Activated CD8-positive, alpha-beta T cell treated with anti-CD3 and anti-CD28 coated beads for 36 hours (primary cell): ENCODE measurements at places on chromosomes 11 and 22.
A peak's percentile ranks its signal among the peaks of the same experiment; 100 is the strongest.

- no peak for DNase-seq
These were observed 7.1 kb downstream of the PLAAT4 start for GRCh38 chr11:63543711-63544110.

DNA sequence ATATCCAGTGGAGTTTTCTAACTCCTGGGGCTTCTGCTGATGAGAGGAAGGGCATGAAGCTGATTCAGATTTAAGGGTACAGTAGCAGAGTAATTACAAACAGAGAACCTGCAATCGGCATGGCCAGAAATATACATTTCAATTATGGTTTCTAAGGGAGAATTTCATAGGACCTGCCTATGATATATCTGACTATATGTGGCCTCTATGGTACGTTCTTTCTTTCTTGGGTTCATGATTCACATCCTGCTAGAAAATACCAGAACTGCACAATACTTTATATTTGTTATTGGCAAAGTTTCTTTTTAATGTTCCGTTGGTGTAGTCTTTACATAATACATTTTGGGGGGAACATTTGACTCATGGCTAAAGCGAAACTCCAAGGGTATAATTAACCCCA, 63.1 kb upstream of the TTC12 start:
- no peak for DNase-seq

- no peak for DNase-seq
These were observed 54.3 kb downstream of the ST14 start for GRCh38 chr11:130213979-130214281.

- DNase-seq: peak; percentile 94
These were observed 81.7 kb upstream of the PRR5 start for GRCh38 chr22:44620129-44620840.

DNA sequence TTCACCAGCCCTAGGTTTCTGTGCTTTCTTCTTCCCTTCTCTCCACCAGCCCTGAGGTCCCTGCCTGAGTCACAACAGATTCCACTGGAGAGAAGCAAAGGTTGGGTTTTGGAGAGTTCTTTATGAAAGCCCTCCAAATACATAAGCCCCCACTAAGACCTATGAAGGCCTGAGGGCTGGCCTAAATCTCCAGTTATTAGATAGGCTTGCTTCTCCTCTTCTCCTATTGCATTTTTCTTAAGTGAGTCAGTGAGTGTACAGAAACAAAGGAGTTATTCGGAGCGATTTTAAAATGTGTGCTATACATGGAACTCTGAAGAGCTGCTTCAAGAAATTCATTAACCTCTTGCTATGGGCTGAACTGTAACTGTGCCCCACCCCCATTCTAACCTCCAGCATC, 1057.3 kb downstream of the OPCML start:
- no peak for DNase-seq

GRCh38 chr22:44108806-44109385, 71.8 kb upstream of the PARVG start:
- DNase-seq: no peak

DNA sequence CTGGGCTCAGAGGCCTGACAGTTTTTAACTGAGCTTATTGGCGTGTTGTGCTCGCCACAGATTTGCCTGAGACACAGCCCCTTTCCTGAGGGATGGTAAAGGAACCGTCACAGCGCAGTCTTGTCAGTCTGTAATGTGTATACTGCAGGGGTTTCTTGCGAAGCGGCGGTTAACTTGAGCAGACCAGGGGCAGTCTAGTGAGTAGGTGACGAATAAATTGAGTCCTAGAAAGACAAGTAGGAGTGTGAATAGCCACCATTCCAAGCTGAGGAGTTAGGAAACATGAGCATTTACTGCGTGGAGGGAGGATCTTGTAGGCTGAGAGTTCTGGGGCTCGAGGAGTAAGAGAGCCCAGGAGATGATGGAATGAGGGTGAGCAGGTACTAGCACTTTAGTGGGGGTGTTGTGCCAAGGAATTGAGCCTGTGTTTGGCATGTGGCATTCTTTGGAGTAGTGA, 1.4 kb downstream of the MED15 start:
- DNase-seq: no peak

DNA sequence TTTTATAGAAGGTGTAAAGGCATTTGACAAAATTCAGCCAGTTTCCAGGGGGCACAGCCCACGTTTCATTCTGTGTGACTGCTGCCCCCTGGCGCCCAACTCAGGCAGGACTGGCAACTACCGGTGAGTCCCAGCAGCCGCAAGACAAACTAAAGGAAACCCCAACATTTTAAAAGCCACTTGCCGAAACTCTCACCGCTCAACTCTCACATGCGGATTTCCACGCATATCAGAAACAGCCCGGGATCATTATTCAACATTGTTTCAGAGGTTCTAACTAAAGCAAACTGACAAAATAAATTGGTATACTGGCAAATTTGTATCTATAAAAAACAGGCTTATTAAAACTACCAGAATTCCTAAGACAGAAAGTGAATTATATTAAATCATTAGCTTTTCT, 48.2 kb downstream of the MORC2 start:
- peak; percentile 93 for DNase-seq

GRCh38 chr11:36019722-36020121, 75.9 kb downstream of the LDLRAD3 start:
- DNase-seq: no peak

- peak; percentile 61 for DNase-seq
These were observed 3.6 kb downstream of the NEAT1 start for GRCh38 chr11:65425971-65426838.

- DNase-seq: no peak
These were observed 30.9 kb upstream of the BAIAP2L2 start for GRCh38 chr22:38141217-38141973.

DNA sequence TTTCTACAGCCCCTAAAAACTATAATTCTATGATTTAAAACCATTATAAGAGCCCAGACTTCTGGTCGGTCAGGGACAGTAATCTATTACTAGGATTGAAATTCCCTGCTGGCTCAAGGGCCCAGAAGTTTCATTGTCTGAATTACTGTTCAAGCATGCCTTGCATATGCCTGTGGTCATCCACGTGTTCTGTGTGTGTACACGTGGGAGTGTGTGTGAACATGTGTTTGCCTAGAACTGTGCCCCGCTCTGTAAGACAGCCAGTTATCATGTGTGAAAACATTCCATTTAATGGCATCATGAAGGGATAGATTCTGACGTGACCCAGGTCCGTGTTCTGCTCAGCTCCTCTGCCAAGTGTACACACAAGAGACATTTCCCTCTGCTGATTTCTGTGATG, 189.3 kb upstream of the NECTIN1 start:
- no peak for DNase-seq

DNA sequence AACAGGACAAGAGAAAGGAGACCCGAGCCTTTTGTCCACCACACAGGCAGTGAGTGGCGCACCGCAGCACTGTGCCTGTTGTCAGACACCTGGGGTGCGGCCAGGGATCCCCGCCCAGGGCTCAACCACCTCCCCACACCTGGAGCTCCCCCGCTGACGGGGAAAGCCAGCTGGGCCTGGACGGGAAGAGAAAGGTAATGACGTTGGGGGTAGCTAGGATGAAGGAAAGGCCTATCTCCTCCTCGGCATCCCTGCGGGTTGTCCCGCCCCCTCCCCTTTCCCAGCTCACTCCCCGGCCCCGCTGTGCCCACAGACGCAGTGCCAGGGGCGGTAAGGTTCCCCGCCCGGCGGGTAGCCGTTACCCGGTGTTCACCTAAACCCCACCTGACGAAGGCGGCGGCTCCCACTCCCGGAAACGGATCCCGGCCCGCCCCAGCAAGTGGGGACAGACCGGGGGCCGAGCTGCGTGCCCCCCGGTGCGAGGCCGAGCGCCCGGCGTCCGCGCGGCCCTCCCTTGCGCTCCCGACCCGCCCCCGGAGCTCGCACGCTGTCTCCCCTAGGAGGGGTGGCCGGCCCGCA, 495 bp downstream of the HYOU1 start:
- DNase-seq: peak; percentile 51

- DNase-seq: no peak
These were observed 49.1 kb upstream of the CAPRIN1 start for GRCh38 chr11:34002420-34002819.

- no peak for DNase-seq
These were observed 24.7 kb downstream of the TNRC6B start for GRCh38 chr22:40202225-40202944.

DNA sequence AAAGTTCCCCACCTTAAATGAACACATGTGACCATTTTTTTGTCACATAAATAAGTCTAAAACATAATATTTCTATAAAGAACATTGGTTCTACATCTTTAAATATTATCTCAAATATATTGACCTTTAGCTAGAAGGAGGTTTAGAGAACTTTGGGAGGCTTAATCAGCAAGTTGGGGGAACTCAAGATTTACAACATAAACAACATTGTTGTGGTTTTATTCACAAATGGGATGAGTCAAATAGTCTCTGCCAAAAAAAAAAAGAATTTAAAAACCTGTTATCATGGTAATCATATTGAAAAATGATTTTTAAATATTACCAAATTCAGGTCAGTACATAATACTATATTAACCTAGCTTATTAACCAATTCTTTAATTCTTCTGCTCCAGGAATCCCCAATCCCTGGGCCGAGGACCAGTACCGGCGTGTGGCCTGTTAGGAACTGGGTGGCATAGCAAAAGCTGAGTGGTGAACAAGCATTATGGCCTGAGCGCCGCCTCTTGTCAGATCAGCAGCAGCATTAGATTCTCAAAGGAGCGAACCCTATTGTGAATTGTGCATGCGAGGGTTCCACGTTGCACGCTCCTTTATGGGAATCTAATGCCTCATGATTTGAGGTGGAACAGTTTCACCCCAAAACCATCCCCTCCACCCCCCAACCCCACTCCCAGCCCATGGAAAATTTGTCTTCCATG, 98.2 kb downstream of the RDX start:
- DNase-seq: no peak

DNA sequence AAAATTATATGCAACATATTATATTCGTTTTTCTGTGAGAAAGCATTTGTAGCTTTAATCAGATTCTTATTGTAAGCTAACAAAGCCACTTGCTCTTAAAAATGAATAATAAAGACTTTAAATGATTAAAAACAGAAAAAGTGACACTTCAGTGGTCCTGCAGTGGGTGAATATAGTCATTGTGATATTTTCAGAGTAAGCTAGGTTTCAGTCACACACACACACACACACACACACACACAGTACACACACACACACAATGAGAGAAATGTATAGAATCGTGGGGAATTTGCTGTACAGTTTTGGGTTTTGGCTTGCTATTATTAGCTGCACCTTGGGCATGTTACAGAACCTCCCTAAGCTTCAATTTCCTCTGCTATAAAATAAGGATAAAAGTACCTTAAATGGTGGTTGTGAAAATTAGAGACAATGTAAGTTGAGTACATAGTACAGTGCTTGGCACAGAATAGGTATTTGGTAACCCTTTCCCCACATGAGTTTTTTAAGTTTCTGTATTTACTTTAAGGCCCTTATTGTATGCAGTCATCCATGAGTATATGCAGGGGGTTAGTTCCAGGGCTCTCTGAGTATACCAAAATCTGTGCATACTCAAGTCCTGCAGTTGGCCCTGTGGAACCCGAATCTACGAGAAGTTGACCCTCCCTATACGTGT, 39.8 kb downstream of the CSTPP1 start:
- DNase-seq: no peak

- DNase-seq: peak; percentile 84
These were observed 16.2 kb downstream of the CD6 start for GRCh38 chr11:60987577-60988277.

DNA sequence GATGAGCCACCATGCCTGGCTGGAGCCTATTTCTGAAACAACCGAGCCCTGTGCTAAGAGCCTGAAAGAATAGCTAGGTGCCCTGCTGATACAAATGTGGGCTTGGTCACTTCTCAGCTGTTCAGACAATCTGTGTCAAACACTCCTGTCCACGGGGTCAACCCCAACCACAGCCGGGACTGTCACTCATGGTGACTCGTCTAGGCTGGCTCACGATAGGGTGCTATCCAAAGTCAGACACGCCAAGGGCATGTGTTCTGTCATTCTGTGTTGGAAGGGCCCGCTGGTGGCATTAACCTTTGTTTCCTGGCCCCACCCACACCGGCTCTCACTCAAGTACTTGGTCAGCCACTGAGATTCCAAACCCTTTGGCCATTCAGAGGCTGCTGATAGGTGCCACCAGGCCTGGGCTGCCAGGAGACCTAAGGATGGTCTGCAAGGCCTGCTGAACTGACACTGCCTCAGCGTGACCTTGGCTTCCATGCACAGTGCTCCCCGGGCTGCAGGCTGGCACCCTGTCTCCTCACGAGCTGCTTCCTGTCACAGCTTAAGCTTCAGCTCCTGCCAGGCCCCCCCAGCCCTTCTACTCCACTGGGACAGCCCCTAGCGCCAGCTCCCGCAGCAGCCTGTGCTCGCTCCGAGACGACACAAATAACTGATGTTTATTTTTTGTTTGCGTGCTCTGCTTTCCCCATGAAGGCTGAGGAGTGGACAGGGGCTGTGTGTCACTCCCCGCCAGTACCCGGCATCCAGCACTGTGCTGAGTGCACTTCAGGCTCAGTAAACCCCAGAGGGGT, 14.2 kb upstream of the CDC42BPG start:
- peak; percentile 84 for DNase-seq

GRCh38 chr11:72716290-72716689, 35.9 kb downstream of the ARAP1 start:
- DNase-seq: no peak

- DNase-seq: peak; percentile 82
These were observed 55.3 kb upstream of the CD44 start for GRCh38 chr11:35083431-35084238.

DNA sequence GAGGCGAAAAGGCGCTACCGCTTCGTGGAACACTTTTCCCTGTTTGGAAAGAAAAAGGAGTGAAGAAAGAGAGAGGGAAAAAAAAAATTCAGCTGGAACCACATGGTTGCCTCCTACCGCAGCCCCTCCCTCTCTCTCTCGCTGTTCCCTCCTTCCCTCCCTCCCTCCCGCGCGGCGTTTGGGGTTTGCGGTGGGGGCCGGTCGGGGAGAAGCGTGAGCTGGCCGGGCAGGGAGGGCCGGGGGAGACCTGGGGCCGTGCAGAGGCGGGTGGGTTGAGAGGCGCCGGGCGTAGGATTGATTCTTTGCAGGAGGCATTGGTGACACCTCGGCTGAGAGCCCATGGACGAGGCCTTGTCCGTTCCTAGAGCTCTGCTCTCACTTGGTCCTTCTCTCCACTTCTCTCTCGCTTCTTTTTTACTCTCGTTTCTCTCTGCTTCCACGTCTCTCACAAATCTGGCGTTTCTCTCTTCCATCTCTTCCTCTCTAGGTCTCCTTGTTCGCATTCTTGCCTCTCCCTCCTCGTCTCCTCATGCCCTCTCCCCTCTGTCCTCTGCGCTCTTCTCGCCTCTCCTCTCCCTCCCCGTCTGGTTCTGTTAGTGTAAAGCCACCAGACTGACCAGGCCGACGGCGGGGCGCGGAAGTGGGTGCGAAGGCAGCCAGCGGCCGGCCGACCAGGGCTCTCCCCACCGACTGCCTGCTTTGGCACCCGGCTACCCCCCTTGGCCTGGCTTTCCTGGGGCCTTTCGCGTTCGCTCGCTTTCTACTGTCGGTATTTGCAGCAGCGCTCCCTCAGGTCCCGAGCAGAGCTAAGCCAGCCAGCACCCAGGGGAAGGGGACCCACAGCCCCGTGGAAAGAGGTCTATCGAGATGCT, at the start of gene CLMP:
Gene CLMP (minus strand): TSS at position 61 of the 872 bp plus-strand sequence. CDS start 308 bp downstream, outside the sequence.
- DNase-seq: peak; percentile 14

DNA sequence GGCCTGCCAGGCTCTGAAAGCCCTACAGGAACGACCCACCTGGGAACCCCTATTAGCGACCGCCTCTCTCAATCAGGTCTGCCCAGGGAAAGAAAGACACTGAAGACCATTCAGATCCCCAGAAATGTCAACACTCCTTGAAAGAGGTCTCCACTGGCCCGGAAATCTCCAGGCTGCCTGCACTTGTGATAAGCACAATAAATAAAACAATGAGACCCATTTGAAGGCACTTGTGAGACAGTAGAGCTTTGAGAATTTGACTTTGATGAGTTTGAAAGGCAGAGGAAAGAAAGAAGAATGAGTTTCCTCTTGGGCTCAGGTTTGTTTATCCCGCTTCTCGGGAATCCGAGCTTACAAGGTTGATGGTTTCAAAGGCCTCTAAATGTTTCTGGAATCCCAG, 416.3 kb downstream of the BUD13 start:
- no peak for DNase-seq
